ENCODE measurements at places on chromosomes 16 and 17.

DNA sequence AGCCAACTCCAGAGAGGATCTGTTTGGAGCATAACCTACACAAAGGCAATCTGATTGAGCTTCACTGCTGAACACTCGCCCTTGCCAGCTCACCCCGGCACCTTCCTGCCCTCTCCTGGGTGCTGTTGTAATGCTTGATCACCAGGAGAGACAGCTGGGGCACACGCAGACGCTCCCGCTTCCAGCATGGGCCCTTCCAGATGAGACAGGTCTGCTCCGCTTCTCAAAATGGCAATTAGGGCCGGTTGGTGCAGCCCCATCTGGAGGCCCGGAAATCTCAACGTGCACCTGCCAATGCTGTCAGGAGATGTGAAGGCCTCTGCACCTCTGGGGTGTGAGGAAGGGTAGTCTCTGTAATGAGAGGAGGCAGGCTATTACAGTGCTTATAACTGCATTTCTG lies 206.1 kb downstream of the ABCC12 start:
- no peak for DNase-seq

GRCh38 chr17:73939806-73940205 lies 263.7 kb upstream of the RPL38 start:
- DNase-seq = no peak

DNA sequence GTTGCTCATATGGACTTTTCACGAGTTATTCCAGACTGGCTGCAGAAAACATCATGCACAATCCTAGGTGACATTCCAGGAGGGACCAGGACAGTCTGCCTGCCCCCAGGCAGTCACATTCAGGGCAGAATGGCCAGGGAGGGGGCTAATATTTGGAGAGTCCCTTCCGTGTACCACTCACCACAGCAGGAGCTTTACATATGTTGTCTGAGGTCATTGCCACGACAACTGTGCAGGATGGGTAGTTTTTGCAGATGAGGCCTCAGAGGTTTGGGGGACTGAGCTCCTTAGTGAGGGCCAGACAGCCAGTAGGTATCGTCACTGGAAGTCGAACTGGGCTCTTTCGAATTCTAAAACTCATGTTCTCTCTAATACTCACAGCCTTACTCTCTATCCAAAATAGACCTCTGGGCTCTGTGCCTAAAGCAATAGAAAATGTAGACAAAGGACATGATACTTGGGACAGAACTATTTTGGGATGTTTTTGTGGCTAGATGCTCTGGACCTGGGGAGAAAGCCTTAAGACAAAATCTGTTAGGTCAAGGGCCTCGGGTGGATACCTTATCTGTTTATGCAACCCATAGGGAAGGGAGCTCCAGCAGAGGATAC lies 338.5 kb downstream of the MAF start:
- DNase-seq = no peak

DNA sequence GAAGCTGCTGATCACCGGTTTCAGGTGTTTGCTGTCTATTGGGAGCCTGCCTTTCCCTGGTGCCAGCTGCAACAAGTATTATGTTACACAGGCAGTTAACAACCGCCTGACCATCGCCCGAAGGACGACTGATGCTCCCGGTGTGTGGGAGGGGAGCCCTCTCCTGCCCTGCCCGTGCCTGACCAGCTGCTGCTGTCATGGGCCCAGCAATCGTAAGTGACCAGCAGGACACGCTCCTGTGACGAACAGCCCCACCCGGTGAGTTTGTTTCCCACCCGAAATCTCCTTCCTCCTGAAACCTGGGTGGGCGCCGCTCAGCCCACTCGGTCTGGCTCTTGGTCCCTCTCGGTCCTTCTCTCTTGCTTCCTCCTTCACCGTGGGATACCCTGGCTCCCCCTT lies 17.9 kb upstream of the UBE2I start:
- DNase-seq = no peak

- no peak for DNase-seq
Measured at GRCh38 chr16:87780385-87780989, 14.7 kb upstream of the KLHDC4 start.

GRCh38 chr17:36943250-36944191 lies 5.2 kb upstream of the AATF start:
- no peak for DNase-seq

- DNase-seq = peak; percentile 50
Measured at GRCh38 chr17:51372345-51373004, 112.1 kb downstream of the UTP18 start.

GRCh38 chr16:56493126-56493525 lies 26.7 kb downstream of the BBS2 start:
- DNase-seq = no peak

GRCh38 chr16:15533386-15533785 lies 99.0 kb downstream of the BMERB1 start:
- DNase-seq = no peak

GRCh38 chr17:81179861-81180260 lies 13.8 kb upstream of the AATK start:
- DNase-seq = no peak

DNA sequence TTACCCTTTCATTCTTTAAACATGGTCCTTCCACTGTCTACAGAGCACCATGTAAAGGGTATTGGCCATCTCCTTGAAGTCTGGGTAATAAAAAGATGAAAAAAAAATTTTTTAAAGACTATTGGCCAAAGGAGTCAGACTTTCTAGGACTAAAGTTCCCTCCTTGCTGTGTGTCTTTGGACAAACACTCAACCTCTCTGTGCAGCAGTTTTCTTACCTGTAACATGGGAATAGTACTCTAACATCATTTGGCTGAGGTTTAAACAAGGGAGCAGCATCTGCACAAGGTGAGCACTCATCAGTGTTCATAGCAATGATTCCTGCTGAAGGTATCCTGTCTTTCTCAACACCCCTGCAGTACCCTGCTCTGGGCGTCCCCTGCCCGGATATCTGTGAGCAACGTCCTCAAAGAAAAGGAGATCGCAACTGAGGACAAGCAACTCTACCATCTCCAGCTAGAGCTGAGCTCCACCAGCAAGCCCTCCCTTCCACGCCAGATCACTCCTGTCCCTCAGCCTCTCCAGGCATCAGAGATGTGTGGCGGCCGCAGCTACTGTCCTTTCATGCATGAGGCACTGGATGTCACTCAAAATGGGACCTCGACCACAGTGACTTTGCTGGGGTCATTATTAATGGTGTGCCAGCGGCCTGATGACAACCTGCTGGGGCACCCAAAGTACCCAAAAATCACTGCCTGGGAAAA lies 29.5 kb upstream of the RPH3AL start:
- DNase-seq = no peak

- no peak for DNase-seq
Measured at GRCh38 chr17:39224778-39225307, 902 bp downstream of the STAC2 start.

DNA sequence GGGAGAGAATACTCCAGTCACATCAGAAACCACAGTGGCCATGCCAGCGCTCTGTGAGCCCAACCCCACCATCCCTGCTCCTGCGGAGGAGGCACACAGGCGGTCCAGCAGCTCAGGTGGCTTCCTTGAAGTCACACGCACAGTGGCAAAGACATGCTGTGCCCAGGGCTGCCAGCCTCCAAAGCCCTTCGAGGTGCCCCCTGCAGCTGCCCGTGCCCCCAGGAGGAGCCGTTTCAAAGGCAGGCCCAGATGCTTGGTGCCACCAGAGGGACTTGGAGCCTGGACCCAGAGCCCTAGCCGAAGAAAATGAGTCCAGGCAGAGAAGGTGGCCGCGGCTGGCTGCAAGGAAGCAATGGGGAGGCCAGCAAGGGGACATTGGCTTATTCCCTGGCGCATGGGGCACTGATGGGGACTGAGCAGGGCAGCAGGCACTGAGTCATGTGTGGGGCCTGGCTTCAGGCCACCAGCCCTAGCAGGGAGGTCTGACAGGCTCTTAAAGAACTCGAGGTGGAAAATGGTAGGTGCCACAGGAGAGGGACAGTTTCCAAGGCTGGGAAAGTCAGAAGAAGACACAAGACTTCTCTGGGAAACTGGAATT lies 17.2 kb upstream of the CACNG1 start:
- no peak for DNase-seq

- no peak for DNase-seq
Measured at GRCh38 chr16:69225121-69225520, 38.2 kb downstream of the SNTB2 start.

DNA sequence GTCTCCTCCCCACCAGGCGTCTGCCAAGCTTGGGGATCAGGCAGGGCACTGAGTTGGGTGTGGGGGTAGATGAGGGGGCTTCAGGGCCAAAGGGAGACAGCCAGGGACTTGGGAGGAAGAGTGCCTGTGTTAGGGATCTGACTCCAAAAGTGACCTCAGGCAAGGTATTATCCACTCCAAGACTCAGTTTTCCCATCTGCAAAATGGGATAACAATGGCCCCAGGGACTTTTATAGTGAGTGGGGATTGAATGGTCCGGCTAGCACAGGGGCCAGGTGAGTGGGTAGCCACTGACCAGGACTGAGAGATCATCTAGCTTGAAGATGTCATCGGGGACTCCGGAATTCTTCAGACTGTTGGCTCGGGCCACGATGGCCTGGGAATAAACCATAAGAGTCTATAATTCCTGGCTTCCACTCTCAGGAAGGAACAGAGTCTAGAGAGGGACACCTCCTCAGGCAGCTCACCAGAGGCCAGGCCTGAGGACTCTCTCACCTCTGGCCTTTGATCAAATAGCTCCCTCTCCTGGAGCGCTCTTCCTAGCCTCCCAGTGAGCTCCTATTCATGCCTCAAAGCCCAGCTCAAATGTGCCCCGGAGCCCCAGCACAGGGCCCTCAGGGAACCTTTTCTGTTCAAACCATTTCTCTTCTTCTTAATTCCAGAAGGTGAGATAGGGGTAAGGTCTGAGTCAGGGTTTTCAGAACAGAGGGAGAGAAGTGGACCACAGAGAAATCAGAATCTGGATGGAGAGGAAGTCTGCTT lies 3.5 kb downstream of the FLII start:
- DNase-seq = no peak

- no peak for DNase-seq
Measured at GRCh38 chr17:39484178-39484577, 22.9 kb downstream of the CDK12 start.

GRCh38 chr16:65745-66144 lies 6.7 kb downstream of the RHBDF1 start:
- peak; percentile 85 for DNase-seq

GRCh38 chr16:57549730-57550129 lies 7.3 kb downstream of the ADGRG5 start:
- no peak for DNase-seq

GRCh38 chr17:75011401-75012095 lies 922 bp upstream of the MRPL58 start:
- DNase-seq = peak; percentile 52

GRCh38 chr17:63442549-63443035 lies 3.5 kb downstream of the CYB561 start:
- DNase-seq = no peak

GRCh38 chr16:19808061-19808641 lies 76.5 kb downstream of the GPRC5B start:
- no peak for DNase-seq

DNA sequence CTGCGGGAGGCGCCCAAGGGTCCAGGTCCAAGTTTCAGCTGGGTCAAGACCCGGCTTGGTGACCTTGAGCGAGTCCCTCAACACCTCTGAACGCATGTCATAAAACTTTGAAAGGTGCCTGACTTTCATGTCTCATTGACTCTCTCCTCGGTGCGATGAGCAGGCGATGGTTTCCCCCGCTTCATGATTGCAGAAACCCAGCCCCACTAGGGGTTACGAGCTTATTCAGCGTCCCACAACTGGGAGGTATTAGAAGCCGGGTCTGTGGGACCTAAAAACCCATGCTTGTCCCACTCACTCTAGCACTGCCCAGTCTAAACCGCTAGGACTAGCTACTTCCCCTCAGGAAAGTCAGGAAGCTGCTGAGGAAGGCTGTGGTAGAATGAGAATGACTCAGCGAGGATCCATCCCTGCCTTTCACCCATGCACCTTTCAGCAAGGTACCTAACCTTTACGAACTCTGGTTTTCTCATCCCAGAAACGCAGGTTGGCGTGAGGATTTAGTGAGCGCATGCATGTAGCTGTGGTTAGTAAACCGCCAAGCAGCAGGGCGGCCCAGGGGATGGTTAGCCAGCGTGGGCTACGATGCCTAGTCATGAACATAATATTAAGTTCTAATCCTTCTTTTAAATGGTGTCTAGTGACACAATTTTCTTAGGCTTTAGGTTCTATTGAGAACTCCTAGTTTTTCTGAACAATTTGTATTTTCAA lies 26.2 kb upstream of the RFFL start:
- no peak for DNase-seq

DNA sequence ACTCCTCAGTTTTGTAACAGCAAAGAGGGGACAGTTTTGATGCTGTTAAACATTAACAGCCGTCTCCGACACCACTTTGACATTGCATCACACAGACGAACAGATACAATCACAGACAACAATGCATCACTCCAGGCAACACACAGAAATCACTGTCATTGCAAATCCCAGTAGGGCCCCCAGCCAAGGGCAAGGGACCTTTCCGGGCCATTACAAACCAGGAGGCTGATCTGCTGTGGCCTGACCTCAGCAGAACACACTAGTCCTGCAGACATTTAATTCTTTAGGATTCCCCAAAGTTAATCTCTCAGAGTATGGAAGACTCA lies 136.2 kb upstream of the RCVRN start:
- no peak for DNase-seq

GRCh38 chr16:82999711-83000110 lies 372.9 kb downstream of the CDH13 start:
- DNase-seq = no peak

GRCh38 chr17:37547986-37548385 lies 58.3 kb downstream of the DUSP14 start:
- DNase-seq = no peak

DNA sequence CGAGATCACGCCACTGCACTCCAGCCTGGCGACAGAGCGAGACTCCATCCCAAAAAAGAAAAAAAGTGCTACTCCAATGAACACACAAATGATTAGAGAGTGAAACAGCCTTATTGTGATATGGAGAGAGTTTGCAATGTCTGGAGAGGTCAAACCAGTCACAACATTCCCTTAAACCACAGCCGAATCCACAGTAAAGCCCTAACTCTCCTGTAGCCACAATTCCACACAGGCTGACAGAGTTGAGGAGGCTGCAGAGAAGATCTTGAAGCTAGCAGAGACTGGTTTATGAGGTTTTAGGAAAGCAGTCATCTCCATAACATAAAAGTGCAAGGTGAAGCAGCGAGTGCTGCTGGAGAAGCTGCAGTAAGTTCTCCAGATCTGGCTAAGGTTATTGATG lies 6.7 kb downstream of the RNF213 start:
- DNase-seq = no peak

DNA sequence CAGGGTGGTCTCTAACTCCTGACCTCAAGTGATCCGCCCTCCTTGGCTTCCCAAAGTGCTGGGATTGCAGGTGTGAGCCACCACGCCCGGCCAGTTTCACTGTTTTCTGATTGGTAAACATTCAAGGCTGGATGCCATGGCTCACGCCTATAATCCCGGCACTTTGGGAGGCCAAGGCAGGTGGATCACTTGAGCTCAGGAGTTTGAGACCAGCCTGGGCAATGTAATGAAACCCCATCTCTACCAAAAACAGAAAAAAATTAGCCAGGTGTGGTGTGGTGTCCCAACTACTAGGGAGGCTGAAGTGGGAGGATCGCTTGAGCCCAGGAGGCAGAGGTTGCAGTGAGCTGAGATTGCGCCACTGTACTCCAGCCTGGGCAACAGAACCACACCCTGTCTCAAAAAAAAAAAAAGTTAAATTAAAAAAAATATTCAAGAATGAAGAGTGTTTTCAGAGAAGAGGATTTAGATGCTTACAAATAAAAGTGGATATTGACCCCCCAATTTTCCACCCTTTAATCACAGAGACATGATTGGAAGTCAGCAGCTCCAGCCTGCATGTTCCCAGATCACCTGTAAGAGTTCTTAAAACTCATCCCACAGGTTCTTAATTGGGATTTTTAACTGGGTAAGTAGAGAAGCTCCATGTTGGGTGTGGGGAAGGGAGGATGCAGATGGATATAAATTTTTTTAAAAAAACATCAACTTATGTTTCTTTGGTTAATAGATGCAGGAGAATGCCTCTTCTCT lies 23.8 kb downstream of the HLF start:
- no peak for DNase-seq
